ENCODE measurements at places on chromosomes 2 and 18.

- peak; percentile 92 for DNase-seq
Measured at GRCh38 chr18:23377669-23378301, 75.3 kb upstream of the RIOK3 start.

DNA sequence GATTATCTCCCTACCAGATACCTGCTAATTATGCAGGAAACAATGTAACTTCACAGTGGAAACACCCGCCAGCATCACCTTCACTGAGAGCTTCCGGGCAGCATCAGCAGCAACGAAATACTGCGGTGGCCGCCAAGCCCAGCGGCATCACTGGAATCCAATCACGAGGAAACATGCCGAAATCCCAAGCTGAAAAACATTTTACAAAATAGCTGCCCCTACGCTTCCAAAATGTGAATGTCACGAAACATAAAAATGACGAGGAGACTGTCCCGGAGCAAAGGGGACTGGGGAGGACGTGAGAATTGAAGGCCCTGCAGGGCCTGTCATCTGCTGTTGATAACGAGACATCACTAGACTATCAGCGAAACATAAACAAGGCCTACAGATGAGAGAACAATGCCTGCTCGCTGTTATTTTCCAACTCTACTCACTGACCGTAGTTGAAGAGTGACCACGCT is 82.6 kb downstream of the HDAC4 start:
- no peak for DNase-seq

GRCh38 chr2:49002750-49003149 is 151.6 kb downstream of the FSHR start:
- DNase-seq, result peak; percentile 30

GRCh38 chr2:151904021-151904420 is 75.8 kb upstream of the ARL5A start:
- no peak for DNase-seq

DNA sequence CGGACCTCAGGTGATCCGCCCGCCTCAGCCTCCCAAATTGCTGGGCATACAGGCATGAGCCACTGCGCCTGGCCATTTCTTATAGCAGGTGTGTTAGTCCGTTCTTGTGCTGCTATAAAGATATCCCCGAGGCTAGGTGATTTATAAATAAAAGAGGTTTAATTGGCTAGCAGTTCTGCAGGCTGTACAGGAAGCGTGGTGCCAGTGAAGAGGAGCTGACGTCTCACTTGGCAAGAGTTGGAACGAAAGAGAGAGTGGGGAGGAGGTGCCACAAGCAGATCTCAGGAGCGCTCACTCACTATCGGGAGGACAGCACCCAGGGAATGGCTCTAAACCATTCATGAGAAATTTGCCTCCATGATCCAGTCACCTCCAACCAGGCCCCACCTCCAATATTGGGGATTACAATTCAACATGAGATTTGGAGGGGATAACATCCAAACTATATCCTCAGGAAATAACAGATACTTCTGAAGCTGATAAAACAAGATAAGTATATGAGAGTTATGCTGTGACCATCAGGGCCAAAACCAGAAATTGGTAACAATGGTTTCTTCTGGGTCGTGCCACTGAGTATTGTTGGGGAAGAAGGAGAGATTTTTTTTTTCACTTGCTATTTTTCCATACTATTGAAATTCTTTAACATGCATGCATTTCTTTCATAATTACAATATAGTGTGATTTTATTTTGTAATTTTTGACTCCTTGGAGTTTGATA is 7.4 kb upstream of the RMC1 start:
- no peak for DNase-seq

DNA sequence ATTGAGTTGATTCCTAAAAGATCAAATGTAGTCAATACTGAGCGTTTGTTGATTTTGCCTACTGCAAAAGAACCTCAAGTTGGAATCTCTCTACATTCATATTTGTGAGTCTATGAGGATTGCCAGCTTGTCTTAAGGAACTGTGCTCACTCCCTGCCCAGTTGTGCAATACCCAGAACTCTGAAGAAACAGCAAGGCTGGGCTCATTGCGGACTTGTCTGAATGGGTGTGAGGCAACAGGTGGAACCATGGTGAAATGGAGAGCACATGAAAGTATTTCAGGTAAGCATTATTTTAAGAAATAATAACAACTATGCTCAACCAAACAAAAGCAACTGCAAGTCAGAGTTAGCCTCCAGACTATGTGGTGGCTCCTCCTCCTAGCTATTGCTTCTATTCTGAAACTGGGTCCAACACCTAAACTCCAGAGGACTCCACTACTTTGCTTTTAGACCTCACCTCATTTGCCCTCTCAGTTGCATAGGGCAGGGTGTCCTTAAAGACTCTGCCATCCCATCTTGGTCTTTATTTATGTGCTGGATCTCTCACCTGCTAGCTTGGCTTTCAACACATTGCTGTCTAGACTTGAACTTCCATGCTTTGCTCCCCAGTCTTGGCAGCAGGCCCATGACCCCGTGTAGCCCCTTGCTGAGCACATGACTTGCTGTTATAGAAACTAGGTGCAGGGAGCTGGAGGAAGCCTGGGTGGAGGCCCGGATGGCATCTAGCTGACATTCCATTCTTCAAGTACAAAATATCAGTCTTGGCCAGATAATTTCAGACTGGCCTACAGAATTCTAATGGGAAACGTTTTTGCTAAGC is 94.8 kb upstream of the ARL5A start:
- peak; percentile 11 for DNase-seq

DNA sequence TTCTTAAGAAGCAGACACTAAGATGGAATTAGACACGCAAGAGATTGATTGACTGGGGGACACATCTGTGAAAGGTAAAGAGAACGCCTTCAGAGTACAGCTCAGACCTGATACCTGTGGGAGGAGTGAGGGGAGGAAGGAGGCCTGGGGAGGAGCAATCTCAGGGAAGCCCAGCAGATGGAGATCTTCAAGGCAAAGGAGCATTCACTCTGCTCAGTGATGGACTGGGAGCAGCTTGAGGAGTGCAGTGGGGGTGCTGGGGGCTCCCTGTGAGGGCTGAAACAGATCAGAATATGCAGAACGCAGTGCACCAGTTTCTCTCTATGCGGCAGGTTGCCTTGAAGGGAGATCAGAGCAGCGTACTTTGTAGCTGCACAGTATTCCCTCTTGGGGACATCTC is 103.7 kb upstream of the ATP8B1 start:
- no peak for DNase-seq

DNA sequence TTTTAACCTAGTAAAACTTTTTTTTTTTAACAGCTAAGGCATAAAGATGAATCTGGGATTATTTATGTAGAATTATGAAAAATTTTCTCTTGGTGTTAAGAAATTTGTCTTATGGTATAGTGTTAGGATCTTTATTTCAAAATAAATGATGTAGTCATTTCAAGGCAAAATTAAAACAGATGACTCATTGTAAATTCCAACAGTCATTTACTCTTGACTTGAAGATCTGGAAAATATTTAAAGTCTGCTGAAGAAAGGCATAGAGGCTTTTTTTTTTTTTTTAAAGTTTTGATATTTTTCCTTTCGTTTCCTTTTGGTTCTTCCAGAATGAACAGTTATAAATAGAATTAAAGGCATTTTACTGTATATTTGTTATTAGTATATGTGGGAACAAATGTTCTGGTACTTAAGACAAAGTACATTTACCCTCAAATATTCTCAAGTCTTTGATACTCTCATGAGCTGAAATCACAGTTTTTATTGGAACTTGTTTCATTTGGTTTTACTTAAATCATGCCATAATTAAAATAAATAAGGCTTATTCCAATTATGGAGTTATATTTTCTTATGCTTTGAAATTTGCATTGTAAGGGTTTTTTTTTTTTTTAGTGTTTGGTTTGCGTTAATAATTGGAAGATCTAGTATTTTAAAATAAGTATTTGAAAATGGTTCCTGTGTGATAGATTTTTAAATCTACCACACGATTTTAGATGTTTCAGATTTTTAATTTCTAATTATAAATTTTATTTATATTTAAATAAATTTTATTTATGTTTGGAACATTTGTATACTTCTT is 29.9 kb downstream of the GLS start:
- DNase-seq, result peak; percentile 76

GRCh38 chr2:176187200-176187898 is 1.1 kb upstream of the HOXD1 start:
- DNase-seq, result peak; percentile 64

DNA sequence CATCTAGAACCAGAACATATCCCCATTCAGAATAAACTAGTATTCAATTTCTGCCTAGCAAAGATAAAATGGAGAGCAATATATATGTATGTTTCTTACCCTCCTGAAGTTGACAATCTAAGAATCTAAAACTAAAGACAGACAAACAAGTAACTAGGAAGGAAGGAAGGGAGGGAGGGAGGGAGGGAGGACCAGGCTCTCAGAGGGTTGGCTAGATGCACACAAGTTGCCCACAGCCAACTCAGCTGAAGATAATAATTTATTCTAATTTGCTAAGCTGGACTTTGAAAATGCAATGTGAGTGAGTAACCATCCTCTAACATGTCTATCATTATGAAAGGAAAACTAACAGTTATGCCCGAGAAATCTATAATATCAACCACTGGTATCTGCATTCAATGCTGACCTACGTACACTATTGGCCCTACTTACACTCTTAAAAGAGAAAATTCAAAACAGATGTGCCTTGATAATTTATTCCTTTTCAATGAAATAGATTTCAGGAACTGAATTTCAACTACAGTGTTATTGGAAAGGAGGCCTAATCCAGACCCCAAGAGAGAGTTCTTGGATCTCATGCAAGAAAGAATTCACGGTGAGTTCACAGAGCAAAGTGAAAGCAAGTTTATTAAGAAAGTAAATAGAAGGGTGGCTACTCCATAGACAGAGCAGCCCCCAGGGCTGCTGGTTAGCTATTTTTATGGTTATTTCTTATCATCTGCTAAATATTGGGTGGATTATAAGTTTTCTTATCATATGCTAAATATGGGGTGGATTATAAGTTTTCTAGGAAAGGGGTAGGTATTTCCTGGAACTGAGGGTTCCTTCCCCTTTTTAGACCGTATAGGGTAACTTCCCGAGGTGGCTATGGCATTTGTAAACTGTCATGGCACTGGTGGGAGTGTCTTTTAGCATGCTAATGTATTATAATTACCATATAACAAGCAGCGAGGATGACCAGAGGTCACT is 288.5 kb upstream of the SLC39A10 start:
- no peak for DNase-seq

- peak; percentile 91 for DNase-seq
Measured at GRCh38 chr2:10283106-10284062, 19.3 kb upstream of the HPCAL1 start.

DNA sequence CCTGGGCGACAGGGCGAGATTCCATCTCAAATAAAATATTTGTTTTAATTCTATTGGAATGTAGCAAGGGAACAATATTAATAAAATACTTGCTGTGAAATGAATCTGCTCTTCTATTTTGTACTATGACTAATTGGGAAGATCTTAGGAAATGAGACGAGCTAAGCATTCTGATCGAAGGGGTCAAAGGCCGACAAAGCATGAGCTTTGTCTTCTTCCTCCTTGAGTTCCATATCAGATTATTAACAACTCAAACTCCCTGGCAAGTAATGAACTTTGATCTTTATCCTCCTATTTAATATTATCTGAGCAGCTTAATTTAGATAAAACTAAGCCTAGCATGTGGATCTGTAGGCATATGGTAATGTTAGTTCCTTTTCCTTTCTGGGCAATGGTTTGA is 15.5 kb downstream of the GEMIN6 start:
- DNase-seq, result no peak

- DNase-seq, result no peak
Measured at GRCh38 chr2:65326276-65326675, 98.6 kb downstream of the ACTR2 start.

- peak; percentile 24 for DNase-seq
Measured at GRCh38 chr18:75473316-75473715, 45.8 kb upstream of the SMIM21 start.

GRCh38 chr2:239258248-239258647 is 142.6 kb downstream of the HDAC4 start:
- DNase-seq, result no peak

- DNase-seq, result no peak
Measured at GRCh38 chr2:68860111-68860510, 11.1 kb downstream of the BMP10 start.

DNA sequence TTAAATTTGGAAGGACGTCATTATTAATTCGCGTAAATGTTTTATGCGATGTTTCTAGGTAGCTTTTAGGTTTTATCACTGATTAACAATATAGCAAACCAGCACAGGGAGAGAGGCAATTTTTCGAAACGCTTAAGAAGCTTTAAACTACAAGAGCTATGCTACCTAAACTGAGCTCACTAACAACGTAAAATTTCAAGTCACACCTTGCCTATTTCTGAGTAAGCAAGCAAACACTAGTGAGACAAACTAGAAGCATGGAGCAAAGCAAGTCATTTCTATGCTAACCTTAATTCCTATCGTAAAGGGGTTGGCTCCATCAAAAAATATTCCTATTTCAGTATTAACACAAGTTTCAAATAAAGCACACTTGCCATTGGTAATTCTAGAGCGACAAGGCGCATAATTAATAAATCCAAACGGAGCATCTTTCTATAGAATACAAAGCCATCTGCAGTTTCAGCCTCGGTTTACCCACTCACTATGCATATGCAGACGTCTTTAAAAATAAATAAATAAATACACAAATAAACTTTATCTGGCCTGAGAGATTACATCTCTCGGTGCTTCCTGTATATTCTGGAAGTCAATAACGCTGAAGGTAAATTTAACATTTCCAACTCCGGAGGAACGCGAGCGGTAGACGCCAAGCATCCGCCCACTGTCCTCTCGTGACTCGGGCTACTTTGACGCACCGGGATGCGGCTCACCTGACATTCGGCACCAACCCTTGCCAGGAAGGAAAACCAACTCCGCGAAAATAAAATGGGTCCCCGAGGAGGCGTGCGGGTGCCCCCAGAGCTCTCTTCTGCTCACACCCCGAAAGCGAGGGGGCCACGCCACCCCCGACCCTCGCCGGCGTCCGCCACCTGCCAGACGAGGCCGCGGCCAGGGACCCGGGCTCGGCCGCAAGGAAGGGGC is 947 bp downstream of the ITSN2 start:
- peak; percentile 63 for DNase-seq

DNA sequence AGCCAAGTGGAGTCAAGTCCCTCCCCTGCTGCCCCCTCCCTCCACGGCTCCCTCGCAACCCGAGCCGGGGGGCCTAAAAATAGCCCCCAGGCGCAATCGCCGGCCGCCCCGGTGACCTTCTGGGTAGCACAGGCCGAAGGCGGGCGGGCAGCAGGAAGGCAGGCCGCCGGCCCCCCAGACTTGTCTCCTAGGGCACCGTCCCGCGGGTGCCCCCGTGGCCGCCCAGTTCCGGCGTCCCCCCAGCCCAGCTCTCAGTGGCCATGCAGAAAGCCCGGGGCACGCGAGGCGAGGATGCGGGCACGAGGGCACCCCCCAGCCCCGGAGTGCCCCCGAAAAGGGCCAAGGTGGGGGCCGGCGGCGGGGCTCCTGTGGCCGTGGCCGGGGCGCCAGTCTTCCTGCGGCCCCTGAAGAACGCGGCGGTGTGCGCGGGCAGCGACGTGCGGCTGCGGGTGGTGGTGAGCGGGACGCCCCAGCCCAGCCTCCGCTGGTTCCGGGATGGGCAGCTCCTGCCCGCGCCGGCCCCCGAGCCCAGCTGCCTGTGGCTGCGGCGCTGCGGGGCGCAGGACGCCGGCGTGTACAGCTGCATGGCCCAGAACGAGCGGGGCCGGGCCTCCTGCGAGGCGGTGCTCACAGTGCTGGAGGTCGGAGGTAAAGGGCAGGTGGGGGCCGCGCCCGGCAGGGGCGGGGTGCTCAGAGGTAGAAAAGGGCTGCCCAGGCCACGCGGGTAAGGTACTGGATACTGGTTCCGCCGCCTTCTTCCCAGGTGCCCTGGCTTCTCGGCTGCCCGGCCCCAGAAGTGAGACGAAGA is at the start of gene SPEG:
SPEG (plus strand) TSS at position 126 of the 808 bp plus-strand sequence; CDS start at position 261, 135 bp downstream.
- peak; percentile 44 for DNase-seq

Measured in GM23248 (cell line).